ENCODE measurements at places on chromosomes 6 and 20. TPM values are rescaled to one million over a fixed set of nuclear protein-coding genes. Genes with fewer than 3 reads are reported as not detected.

DNA sequence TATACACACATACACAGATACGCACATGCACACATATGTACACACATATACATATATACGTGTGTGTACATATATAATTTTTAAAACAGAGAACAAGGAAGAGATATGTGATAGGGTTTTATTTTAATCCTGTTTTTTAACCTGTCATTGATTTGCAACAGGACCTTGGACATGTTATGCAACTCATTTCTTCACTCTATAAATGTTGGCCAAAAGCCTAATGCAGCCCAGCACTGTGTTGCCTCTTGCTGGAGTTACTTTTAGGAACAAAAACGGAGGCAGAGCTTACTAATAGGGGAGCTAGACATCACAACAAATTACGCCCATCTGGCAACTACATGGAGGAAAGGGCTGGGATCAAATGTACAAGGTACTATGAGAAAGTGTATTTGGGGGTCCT is 179.9 kb upstream of the TAB2 start:
- DNase-seq = no peak

DNA sequence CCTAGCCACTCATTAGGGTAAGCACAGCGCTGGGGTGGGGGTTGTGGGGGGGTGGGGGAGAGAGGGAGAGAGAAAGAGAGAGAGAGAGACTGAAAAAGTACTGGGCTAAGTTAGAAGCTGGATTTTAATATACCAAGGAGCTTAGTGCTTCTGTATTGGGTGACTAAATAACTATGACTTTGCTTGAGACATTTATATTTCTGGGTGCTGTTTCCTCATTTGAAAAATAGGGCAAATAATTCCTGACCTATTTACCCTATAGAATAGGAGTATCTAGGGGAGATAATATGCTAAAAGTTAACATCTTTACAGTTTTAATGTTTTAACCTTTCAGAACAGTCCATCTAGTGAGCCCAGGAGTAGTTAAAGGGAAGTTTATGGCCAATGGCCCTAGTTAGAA is 7.7 kb downstream of the NKAIN2 start:
- no peak for DNase-seq

- peak; percentile 96 for DNase-seq
Observed at GRCh38 chr6:113632220-113632864, 224.8 kb upstream of the MARCKS start.

DNA sequence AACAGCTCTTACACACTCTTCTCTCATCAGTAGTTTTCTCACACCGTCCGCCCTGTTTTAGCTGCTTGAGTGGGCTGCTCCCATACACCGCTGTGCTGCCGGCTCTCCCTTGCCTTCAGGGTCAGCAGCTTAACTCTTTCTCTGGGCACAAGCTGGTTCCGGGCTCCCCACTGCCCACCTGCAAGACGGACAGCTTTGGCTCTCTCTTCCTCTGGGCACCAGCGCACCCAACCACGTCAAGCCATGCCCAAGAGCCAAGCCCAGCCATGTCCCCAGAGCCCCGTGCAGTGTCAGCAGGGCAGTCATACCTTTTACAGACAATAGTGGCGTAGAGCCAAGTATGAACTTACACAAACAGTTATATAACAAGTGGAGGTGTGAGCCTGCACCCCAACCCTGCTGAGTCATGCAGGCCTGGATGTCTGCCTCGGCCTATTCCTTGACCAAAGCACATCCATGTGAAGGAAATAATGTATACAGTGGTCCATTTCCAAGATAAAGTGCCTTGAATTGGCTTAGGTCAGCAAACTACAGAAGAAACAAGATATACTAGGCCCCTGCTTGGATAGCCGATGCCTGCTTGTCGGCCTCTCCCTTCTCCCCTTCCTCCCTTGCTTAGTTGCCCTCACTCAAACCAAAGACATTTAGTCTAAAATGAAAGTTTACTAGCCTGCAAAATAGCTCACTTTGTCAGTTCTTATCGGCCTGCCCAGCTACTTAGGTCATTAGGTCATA is 89.3 kb downstream of the JPH2 start:
- DNase-seq = peak; percentile 39

GRCh38 chr6:52540286-52540902 is 36.5 kb downstream of the TRAM2 start:
- no peak for DNase-seq

DNA sequence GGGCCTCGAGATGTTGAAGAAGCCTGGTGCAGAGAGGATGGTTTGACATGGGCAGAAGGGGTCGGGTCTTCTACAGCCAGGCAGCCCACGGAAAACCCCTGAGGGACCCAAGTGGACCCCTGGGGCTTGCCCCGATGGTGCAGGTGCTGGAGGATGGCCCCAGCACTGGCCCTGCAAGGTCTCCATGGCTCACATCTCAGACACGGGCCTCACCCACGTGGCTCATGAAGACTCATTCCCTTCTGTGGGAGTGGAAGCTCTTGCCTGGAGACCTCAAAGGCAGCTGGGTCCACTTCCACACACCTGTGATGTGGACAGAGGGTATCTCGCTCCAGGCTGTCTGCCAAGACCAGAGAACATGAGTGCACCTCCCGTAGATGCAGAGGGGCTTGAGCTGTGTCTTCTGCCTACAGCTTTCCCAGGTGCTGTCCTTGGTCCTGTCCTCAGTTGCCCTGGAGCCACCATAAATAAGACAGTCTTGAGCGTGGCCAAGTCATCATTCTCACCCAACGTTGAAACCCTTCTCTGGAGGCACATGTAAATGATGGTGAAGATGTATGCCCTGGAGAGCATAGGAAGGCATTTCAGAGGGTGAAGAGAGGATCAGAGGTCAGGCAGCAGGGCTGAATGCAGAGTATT is 108.0 kb downstream of the SYNDIG1 start:
- DNase-seq = no peak

DNA sequence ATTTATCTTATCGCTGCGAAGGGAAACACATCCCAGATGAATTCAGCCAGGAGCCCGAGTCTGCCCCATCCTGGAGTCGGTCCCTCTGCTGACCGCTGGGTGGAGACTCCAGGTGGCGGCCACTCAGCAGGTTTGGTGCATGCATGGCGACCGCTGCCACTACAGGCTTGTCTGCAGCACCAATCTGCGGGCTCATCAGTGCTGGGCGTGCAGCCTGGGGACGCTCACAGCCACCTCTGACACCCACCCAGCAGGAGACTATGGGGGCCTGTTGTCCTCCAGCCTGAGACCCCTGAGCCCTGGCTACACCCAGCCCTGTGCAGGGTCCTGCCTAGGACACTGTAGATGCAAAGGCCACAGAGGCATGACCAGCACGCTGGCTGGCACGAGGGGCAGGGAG is 40.5 kb upstream of the GATA5 start:
- DNase-seq = peak; percentile 28

The TREML2 gene
- total RNA-seq = not detected

- DNase-seq = peak; percentile 95
Observed at GRCh38 chr6:155223646-155224451, 40.0 kb upstream of the CLDN20 start.

The TAF11 gene
- total RNA-seq = 47.1 TPM

DNA sequence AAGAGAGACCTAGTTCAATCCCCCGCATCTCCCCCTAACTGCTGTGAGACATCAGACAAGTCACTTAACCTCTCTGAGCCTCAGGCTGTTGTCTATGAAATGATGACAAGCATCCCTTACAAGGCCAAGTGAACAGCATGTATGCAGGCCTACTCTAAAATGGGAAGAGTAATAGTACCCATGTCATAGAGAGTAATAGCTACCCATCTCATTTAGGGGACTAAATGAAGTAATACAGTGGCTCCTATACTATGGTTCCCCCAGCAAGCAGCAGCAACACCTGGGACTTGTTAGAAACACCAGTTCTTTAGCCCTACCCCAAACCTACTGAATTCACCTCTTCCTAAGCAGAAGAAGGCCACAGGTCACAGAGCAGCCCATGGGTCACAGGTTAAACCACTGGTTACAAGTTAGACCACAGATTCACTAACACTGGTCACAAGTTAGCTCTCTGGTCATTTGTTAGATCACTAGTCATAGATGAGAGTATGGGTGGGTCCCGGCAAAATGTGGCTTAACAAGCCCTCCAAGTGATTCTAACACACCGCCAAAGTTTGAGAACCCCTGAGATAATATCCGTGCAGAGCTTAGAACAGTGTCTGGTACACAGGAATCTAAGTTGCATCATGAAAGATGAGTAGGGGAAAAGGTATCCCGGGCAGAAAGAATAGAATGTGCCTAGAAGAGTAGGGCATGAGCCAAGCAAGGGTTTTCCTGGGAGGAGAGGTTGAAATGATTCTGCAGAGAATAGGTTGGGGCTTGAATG is 1.4 kb downstream of the DEFB124 start:
- no peak for DNase-seq

GRCh38 chr6:41343641-41344187 is 8.3 kb downstream of the NCR2 start:
- DNase-seq = no peak

DNA sequence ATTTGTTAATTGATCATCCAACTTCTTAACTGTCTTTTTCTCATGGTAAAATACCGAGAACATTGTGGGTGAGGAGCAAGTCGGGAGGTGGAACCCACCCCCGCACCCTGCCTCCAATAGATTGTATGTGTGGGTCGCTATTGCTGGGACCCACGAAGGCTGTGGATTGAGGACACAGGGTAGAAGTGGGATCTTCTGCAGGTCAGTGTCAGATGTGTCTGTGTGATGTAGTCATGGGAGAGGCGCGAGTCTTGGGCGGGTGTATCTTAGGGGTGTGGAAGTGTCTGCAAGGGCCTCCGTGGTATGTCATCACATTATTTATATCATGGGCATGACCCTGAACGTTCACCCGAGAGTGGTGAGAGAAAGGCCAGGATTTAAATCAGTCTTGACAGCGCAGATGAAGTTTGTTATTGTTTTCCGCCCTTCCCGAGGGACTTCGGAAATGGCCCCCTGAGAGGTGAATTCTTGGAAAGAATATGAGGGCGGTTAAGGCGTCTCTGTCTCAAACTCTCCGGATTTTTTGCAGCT is 472 bp upstream of the PAQR8 start:
- DNase-seq = no peak

DNA sequence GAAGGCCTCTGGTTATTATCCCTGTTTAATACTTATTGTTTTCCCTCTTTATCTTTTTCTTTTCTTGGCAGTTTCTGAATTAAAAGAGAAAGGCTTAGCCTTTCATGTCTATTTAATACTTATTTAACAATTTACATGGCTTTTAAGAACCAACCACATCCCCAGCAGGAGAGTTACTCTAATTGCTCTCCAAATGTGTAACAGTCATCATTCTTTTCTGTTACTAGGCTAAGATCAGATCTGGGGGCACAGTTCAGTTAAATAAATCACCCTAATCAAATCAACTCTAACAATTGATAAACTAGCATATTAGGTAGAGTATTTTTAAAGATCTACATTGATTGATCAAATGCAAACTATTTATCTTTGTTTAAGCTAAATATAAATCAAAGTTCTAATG is 54.1 kb upstream of the NT5E start:
- DNase-seq = no peak

The TSPYL1 gene
- total RNA-seq = 53.3 TPM

DNA sequence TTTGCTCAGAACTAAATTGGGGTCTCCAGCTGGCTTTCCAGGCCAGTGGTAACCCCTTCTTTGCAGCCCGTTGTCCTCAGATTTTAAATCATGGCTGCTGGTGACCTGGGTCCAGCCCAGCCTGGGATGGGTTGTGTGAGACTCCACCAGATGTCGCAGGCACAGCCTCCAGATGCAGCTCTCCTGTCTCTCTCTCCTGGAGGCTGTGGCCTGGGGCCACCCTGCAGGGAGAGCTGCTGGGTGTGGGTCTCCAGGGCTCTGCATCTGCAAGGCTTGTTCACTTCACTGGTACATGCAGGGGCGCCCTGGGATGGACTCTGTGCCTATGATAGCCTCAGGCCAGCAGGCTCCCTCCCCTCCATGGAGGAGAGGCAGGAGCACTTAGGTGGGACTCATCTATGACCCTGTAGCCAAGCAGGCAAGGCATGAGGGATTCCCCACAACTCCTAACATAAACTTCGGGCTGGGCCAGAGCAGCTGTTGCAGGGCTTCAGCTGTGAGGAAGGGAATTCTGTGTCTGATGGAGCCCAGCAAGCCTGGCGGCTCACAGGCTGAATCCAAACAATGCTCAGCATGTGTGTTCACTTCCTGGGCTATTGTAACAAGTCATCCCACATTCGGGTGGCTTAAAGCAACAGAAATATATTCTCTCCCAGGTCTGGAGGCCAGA is 94.7 kb upstream of the NXT1 start:
- peak; percentile 71 for DNase-seq

The MOG gene
- total RNA-seq = not detected

DNA sequence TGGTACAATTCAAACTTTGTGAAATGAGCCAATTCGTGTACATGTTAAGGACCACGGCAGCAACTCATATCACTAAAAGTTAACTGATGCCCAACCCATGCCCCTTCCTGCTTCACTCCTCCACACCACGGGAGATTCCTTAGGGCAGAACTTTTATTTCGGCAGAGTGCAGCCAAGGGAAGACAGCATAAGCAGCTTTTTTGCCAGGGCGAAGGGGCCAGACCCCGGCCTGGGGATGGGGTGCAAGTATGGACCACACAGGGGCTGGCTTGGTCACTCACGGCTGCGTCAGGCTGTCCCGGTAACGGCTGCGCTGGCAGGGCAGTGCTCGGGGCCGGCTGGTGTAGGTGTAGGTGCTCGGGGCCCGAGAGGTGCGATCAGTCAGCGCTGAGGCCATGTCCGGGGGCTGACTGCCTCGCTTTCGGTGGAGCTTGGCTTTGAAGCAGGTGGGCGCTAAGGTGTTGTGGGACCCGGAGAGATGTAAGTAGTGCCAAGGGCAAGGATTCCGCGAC is 792 bp downstream of the RSPH3 start:
- no peak for DNase-seq

The EDN1 gene
- total RNA-seq = 438 TPM

The TNXB gene
- total RNA-seq = 4.6 TPM

The DEFB132 gene
- not detected for total RNA-seq

GRCh38 chr20:19376451-19377229 is 164.2 kb downstream of the SLC24A3 start:
- no peak for DNase-seq

GRCh38 chr20:51139891-51140290 is 117.0 kb upstream of the KCNG1 start:
- DNase-seq = no peak

The IYD gene
- total RNA-seq = not detected

The JPH2 gene
- total RNA-seq = 0.17 TPM

DNA sequence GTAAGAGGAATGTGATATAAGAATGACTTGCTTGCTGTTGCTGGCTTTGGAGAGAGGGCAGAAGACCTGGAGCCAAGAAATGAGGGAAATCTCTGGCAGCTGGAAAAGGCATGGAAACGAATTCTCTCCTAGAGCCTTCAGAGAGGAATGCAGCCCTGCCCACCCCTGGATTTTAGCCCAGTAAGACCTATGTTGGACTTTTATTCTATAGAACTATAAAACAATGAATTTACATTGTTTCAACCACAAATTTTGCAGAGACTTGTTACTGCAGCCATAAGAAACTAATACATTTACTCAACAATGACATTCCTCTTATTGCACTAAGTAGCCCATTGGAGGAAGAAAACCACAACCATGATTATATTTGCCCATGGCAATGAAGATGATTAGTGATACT is 39.5 kb upstream of the PREP start:
- no peak for DNase-seq
